ENCODE measurements at places on chromosomes 2 and 18.

DNA sequence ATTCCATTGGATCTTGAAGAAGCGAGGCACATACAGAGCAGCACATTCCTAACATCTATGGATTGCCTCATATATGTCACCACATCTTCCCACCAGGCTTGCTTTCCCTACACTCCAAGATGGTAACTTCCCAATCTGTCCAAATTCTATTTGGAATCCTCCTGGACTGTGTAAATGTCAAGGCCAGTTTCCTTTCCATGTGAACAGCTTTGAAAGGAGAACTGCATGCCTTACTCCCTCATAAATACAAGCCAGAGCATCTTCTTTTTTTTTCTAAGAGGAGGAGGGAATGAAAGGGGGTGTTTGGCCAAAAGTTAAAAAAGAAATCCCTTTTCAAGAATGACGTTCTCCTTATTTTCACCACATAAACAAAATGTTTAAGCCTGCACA, 103.8 kb upstream of the OSR1 start:
- peak; percentile 2 for DNase-seq

DNA sequence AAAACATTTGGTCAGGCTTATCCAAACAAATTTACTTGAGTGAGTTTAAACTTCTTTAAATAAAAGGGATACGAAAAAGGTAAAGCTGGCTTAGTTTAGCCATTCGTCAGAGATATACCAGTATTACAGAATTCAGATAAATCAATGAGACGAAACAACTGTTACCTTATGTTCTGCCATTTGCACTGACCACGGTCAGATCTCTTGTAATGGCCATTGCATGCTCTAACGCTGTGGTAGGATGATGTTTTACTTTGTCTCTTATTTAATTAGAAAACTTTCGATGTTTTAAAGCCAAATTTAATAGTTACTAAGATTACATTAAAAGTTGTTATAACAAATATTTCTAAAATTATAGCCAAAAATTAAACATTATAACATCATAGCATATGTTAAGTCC, 1.5 kb downstream of the C18orf54 start:
- DNase-seq: no peak

DNA sequence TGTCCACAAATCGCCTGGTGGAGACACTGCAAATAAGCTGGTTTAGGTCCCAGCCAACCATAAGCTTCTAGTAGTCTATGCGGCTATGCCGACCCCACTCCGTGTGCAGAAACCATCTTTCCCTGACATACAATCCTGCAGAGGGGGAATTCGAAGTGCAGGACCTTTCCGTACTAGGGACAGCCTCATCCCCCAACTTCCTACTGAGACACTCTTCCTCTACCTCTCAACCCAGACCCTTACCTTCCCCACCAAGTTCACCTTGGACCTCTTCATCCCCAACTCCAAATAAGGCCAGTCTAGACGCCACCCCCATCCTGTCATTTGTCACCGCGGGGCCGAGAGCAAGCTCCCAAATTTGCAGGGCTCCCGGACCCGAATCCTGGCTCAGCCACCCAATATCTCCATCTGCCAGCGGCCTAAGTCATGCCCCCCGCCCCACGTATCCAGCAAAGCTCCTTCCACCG, 496 bp downstream of the SUCLG1 start:
- DNase-seq: no peak

- DNase-seq: no peak
Measured at GRCh38 chr2:44247924-44248323, 27.4 kb upstream of the SLC3A1 start.

DNA sequence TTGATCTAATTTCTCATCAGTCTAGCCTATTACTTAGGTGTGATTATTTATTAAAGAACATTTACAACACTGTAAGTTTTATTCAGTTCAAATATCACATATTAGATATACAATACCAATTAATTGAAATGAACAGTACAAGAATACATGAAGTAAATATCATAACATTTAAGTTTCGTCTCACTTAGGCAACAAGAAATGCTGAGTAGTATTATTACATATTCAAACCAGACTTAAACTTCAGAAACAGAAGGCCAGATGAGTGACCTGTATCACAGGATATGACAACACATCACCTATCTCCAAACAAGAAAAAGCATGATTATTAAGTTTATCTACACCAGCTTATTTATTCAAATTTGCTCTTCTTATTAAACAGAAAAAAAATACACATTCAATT, 48.9 kb downstream of the LONRF2 start:
- no peak for DNase-seq

DNA sequence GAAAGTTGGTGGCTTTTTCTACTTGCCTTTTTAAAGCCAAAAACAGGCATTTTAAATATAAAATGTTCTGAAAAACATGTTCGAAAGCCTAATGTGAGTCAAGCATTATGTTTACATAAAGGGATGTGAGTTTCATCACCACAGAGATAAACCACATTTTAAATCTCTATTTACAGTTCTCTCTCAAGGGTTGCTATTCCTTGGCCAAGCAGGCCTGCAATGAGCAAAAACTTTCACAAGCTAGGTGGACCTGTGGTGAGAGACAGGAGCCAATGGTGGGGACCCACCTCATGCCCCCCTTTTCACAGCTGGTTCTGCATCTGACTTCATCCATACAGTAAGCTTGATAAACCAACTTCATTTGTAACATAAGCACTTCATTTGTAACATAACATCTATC, 65.1 kb downstream of the CUL3 start:
- peak; percentile 73 for DNase-seq

DNA sequence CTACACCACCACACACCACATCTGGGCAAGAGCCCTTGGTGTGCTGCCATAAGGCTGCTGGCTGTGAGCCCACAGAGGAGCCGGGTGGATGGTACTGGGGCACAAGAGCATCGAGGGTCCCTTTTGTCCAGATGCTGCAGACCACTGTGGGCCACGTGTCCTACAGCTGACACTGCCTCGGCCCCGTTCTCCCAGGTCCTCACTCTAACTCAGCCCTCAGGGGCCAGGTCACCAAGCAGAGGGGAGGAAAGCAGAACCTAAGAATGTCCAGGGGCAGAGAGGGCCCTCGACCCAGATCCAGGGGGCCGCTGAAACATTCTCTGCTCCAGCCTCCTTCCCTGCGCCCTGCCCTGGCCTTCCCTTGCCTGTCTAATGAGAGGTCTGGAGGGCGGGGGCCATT, 91.7 kb upstream of the ASB18 start:
- no peak for DNase-seq
